ENCODE measurements at places on chromosomes 5 and 9. TPM values are rescaled to one million over a fixed set of nuclear protein-coding genes. Genes with fewer than 3 reads are reported as not detected.
A peak's percentile ranks its signal among the peaks of the same experiment; 100 is the strongest.

DNA sequence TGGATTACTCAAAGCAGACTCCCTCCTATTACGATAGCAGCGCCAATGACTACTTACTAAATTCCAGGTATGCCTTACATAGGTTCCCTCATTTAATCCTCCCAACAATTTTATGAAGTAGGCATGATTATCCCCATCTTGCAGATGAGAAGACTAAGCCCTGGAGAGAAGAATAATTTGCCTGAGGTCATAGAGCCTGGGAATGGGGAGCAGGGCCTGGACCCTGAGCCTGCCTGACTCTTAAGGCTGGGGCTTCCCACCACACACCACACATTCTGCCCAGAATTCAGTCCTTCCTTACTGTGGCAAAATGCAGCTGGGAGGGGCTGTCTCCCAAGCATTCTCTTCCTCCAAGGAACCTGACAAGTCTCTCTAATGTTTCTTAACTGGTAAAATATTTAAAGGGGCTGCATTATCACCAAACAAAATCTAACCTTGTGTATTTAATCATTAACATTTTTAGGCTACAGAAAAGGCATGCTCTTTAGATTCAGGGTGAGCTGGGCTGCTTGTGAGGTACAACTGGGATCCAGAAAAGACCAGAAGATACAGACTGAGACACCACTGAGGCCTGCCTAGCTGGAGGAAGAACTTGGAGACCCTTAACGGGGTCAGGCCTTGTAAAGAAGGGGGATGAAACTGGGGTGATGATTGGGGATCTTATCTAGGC lies 26.1 kb downstream of the LHFPL2 start:
- no peak overlapping the region for H3K27ac ChIP-seq
- no peak overlapping the region for H3K4me3 ChIP-seq
- H3K27me3 ChIP-seq, result peaks cover 2% of the 10 kb centered on the region

Gene HTR4
- total RNA-seq, result not detected

Gene OR13C9
- not detected for total RNA-seq

DNA sequence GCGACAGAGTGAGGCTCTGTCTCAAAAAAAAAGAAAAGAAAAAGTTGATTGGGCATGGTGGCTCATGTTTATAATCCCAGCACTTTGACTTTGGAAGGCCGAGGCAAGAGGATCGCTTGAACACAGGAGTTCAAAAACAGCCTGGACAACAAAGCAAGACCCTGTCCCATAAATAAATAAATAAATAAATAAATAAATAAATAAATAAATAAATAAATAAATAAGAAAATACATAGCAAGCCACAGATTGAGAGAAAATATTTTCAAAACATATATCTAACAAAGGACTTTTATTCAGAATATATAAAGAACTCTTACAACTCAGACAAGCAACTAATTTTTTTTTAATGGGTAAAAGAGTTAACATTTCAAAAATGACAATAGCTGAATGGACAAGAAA lies 71.2 kb downstream of the PLPP1 start:
- H3K27me3 ChIP-seq, result no peaks in the 10 kb centered on the region
- no peaks in the 10 kb centered on the region for H3K36me3 ChIP-seq
- H3K4me3 ChIP-seq, result no peak overlapping the region
- DNase-seq, result no peak

GRCh38 chr5:71891856-71892255 lies 172.8 kb downstream of the CARTPT start:
- DNase-seq, result peak; percentile 34
- no peaks in the 10 kb centered on the region for H3K36me3 ChIP-seq
- H3K27ac ChIP-seq, result peak overlapping the region; percentile 30
- H3K4me3 ChIP-seq, result no peak overlapping the region

DNA sequence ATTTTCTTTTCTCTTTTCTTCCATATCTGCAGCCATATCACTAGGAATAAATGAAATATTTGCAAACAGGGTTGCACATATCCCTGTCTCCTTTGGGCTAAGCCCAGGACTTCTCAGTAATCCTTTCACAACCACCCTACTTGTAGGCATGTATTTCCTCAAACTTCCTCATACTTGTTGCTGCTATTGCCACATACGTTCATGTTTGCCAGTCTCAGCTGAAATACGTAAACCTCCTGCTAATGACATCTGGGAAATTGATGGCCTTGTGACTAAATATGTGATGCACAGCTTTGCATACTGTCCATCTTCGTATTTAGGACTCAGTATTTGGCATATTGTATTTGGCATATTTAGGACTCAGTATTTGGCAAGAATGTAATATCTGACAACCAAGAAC lies 224.6 kb downstream of the PLK2 start:
- no peak for DNase-seq
- H3K36me3 ChIP-seq, result no peaks in the 10 kb centered on the region
- peaks cover 26% of the 10 kb centered on the region for H3K4me1 ChIP-seq
- H3K27ac ChIP-seq, result no peak overlapping the region

DNA sequence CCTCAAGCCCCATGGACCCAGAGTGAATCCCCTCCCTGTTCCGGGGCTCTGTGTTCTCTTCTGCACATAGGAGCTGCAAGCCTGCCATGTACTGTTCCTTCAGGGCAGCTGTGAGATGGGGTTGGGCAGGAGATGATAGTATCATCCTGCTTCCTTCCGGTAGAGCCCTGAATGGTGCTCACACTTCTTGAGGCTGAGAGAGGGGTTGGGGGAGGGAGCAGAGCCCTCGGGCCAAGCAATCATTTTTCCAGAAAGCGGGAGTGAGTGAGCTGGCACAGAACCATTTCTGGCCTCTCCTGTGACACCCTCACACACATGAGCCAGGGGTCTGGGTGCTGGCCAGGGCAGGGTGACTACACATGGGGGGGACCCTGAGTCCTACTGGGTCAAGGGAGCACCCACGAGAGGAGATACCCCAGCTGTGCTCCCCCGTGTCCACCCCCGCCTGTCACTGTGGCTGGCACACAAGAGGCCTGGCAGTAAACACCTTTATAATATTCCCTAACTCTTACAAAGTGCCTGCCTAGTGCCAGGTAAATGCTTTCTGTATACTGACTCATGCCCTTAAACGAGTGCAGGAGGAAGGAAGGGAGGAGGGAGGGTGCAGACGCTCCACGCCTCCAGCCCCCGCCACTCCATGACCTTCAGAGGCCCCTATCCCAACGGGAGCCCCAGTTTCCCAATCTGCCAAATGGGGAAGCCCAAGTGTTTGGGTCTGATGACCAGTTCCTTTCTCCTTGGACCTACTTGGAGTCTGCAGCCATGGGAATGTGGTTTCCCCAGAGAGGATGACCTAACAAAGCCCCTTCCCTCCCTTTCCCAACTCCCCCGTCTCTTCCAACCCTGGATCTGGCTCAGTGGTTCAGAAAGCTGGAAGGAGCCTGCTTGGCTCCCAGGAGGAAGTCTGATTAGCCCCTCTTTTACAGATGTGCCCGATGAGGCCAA lies 15.5 kb downstream of the AKNA start:
- H3K4me3 ChIP-seq, result peak overlapping the region; percentile 11
- H3K27me3 ChIP-seq, result peaks cover 3% of the 10 kb centered on the region
- H3K36me3 ChIP-seq, result no peaks in the 10 kb centered on the region
- H3K4me1 ChIP-seq, result peaks cover 13% of the 10 kb centered on the region
- peak overlapping the region; percentile 85 for H3K27ac ChIP-seq
- DNase-seq, result peak; percentile 65

DNA sequence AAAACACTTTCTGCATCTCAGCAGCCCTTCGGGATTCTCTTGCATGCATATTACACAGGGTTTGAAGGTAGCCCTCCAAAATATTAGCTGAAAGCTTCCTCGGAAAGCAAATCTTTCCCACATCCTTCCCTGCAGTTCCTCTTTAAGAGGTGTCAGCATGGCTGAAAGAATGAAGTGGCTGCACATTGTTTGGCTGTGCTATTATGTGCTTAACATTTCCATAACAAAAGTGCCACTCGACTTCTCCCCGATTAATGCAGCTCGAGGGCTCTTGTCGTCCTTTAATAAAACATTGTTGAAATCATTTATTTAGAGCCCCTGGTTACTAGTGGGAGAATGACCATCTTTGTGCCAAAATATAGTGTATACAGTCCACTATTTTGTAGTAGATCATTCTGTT lies 6.5 kb downstream of the GAS1 start:
- H3K4me3 ChIP-seq, result no peak overlapping the region
- no peak for DNase-seq
- peaks cover 9% of the 10 kb centered on the region for H3K27me3 ChIP-seq

Gene SEMA6A
- 0.54 TPM for total RNA-seq

Gene TLR4
- total RNA-seq, result 17.8 TPM

GRCh38 chr9:28909526-28909925 lies 1336.2 kb upstream of the C9orf72 start:
- no peak overlapping the region for H3K27ac ChIP-seq
- no peaks in the 10 kb centered on the region for H3K36me3 ChIP-seq
- H3K27me3 ChIP-seq, result no peaks in the 10 kb centered on the region
- no peaks in the 10 kb centered on the region for H3K4me1 ChIP-seq

Gene SAXO1
- total RNA-seq, result not detected

DNA sequence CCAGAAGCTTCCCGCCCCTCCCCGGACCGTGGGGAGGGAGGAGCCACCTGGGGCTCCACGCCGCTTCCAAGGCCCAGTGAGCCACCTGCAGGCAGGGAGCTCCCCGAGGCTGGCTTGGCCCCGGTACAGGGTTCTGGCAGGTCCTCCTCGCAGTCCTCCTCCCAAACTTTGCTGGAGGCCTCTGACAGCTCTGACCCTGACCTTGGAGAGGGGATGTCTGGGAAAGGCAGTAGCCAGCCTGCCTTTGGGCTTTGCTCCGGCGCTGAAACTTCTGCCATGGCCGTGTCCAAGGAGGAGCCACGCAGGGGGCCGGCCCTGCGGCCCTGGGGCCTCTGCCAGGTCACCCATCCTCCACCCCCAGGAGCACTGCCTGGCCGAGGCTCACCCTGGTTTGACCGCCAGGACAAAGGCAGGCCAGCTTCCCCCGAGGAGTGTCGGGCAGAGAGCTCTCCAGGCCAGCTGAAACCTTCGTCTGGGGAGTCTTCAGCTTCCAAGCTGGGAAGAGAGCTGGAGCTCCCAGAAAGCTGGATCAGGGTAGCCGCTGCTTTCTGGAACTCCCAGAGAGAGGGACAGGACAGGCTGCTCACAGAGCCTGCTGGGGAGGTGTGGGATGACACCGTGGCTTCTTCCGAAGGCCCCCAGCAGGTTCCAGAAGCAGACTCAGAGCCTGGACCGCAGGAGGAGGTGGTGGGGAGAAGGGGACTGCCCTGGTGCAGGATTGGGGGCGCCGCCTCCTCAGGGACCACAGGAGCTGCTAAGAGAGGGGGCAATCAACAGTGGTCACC lies 9.0 kb upstream of the QSOX2 start:
- no peak for DNase-seq
- no peaks in the 10 kb centered on the region for H3K36me3 ChIP-seq
- H3K4me3 ChIP-seq, result no peak overlapping the region
- H3K27ac ChIP-seq, result no peak overlapping the region
